HFFc6 (cell line): ENCODE measurements at places on chromosomes 13 and 19. TPM values are rescaled to one million over a fixed set of nuclear protein-coding genes. Genes with fewer than 3 reads are reported as not detected.
A peak's percentile ranks its signal among the peaks of the same experiment; 100 is the strongest.

GRCh38 chr19:40150170-40150569, 41.1 kb upstream of the MAP3K10 start:
- no peak overlapping the region for H3K27ac ChIP-seq
- H3K4me3 ChIP-seq = no peak overlapping the region
- H3K36me3 ChIP-seq = no peaks in the 10 kb centered on the region
- DNase-seq = no peak
- no peaks in the 10 kb centered on the region for H3K27me3 ChIP-seq

GRCh38 chr13:33723365-33723764, 94.6 kb upstream of the RFC3 start:
- H3K27me3 ChIP-seq = no peaks in the 10 kb centered on the region
- H3K27ac ChIP-seq = peak overlapping the region; percentile 69
- H3K36me3 ChIP-seq = no peaks in the 10 kb centered on the region
- H3K4me1 ChIP-seq = peaks cover 48% of the 10 kb centered on the region
- no peak for DNase-seq
- H3K4me3 ChIP-seq = peak overlapping the region; percentile 53

The TEX29 gene
- 0.41 TPM in 1 of 3 replicates, not detected in the others for total RNA-seq

DNA sequence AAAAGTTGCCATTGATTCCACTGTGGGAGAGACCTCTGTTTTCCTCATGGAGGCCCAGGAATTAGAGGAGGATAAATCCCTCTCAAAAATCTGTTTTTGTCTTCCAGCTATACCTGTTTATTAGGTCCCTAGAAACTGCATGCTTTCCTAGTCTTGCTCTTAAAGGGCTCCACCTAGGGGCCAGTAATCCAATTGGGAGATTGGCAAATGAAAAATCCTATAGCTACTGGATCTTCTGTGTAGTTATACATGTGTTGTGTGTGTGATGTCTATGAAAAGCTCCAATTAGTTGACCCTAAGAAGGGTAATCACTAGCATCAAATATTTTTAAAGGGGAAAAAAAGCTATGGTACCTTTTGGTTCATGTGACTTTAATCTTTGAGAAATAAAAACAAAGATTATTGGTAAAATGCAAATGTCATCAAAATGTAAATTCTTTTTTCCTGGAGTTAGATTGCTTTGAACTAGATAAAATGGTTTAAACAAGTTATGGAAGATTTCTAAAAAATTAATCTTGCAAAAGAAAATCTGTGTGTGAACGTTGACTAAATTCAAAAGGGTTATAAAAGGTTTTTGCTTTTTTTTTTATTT, 63.4 kb upstream of the C1QTNF9B start:
- H3K27ac ChIP-seq = no peak overlapping the region; the same call in 1 of the 2 replicates
- H3K4me1 ChIP-seq = peaks cover 43% of the 10 kb centered on the region
- H3K27me3 ChIP-seq = peaks cover 4% of the 10 kb centered on the region
- no peak overlapping the region for H3K4me3 ChIP-seq

- peak; percentile 78 for DNase-seq
- peak overlapping the region; percentile 92 for H3K4me3 ChIP-seq
- peaks cover 64% of the 10 kb centered on the region for H3K4me1 ChIP-seq
- H3K27ac ChIP-seq = peak overlapping the region; percentile 99
- H3K36me3 ChIP-seq = no peaks in the 10 kb centered on the region; the same call in 1 of the 2 replicates
- H3K27me3 ChIP-seq = no peaks in the 10 kb centered on the region; the same call in 1 of the 2 replicates
Observed at GRCh38 chr19:48321372-48321621, 4.1 kb upstream of the EMP3 start.

DNA sequence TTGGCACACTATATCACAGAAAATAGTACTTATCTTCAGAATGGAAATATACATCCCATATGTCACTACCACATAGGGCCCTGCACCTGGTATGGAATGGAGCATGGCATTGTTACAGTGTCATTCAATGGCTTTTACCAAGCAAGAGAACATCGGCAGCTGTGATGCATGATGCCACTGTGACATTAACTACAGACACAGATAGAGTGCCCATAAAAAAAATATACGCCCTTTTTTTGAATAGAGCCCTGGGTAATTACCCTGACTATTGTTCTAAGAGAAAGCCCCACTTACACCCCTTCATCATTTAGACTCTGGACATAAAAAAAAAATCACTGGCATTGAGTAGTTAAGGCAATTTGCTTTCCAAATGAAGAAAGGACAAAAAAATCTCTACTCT, 320.3 kb downstream of the DNAJC15 start:
- no peaks in the 10 kb centered on the region for H3K36me3 ChIP-seq
- DNase-seq = no peak
- H3K4me3 ChIP-seq = no peak overlapping the region
- no peak overlapping the region for H3K27ac ChIP-seq
- peaks cover 10% of the 10 kb centered on the region for H3K4me1 ChIP-seq
- peaks cover 7% of the 10 kb centered on the region for H3K27me3 ChIP-seq

- H3K27ac ChIP-seq = peak overlapping the region; percentile 75
- H3K4me1 ChIP-seq = peaks cover 75% of the 10 kb centered on the region
- peaks cover 55% of the 10 kb centered on the region for H3K36me3 ChIP-seq
- H3K27me3 ChIP-seq = no peaks in the 10 kb centered on the region; the same call in none of the 2 replicates
- DNase-seq = no peak
Observed at GRCh38 chr13:33206945-33207614, 78.5 kb downstream of the STARD13 start.

DNA sequence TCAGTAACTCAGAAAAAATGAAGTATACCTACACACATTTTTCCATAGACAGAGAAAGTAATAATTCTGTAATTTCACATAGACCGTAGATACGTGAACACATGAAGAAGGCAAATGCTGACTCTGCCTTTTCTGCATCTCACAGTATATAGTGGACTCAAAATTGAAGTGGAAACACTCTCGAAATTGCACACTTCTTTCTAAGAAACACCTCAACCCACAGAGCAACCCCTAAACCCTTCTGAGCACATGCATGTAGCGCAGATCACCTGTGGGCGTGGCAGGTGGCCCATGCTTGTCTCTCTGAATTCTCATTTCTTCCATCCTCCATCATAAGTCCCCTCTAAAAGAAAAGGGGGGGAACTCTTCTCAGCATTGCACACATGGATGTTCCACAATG, 34.7 kb downstream of the COL4A1 start:
- DNase-seq = no peak
- H3K4me1 ChIP-seq = peaks cover 9% of the 10 kb centered on the region
- peaks cover 5% of the 10 kb centered on the region; the same call in 1 of the 2 replicates for H3K36me3 ChIP-seq
- no peak overlapping the region for H3K4me3 ChIP-seq

DNA sequence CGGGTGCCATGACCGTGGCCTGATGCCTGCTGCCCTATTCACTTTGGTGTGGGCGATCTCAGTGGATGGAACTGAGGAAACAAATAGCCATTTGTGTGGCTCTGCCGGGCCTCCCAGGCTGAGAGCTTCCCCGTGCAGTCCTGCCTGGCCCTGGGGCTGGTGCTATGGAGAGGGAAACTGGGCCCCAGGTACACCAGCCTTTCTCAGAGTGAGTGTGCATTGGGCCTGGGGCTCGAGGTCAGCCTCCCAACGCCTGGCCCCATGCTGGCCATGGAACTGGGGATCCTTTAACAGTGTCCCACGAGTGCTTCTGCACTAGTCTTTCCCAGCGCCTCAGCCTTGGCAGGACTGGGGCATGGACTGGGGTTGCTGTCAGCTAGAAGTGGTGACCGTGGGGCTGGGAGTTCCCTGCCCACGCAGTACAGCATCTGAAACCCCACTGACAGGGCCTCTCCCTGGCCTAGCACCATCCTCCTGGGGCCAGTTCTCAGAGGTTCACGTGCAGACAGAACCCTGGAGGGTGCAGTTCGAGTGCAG, 10.5 kb downstream of the PLEKHF1 start:
- H3K4me3 ChIP-seq = no peak overlapping the region
- H3K27me3 ChIP-seq = no peaks in the 10 kb centered on the region
- 0 out of 2 replicates have a peak, but pooled peaks cover 5% of the 10 kb centered on the region for H3K36me3 ChIP-seq
- H3K4me1 ChIP-seq = peaks cover 9% of the 10 kb centered on the region; the same call in 1 of the 2 replicates

The RXFP2 gene
- total RNA-seq = not detected in 3 replicates

DNA sequence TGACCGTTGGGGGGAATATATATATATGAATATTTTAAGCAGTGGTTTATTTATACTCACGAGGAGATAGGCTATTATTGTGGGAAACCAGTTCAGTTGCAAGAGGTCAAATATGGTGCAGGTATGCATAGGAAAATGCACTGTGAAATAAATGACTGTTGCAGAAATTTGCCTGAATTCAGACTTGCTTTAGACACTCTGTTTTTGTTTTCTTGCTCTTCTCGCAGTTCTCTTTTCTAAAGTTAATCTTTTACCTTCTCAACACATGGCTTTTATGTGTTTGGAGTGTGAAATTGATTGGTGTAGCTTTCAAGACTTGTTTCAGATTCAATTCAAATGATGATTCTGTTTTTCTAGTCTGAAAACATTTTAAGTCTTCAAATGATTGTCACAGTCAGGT, 109.7 kb downstream of the LRCH1 start:
- H3K27me3 ChIP-seq = no peaks in the 10 kb centered on the region
- peaks cover 40% of the 10 kb centered on the region for H3K4me1 ChIP-seq
- H3K27ac ChIP-seq = peak overlapping the region; percentile 90
- no peaks in the 10 kb centered on the region for H3K36me3 ChIP-seq

- DNase-seq = peak; percentile 98
- H3K36me3 ChIP-seq = no peaks in the 10 kb centered on the region; the same call in 1 of the 2 replicates
- peak overlapping the region; percentile 85 for H3K4me3 ChIP-seq
- H3K27ac ChIP-seq = peak overlapping the region; percentile 99
- no peaks in the 10 kb centered on the region; the same call in 1 of the 2 replicates for H3K27me3 ChIP-seq
- H3K4me1 ChIP-seq = peaks cover 77% of the 10 kb centered on the region
Observed at GRCh38 chr13:29923554-29924481, 73.4 kb upstream of the UBL3 start.
